ENCODE measurements at places on chromosomes 1 and 21.
A peak's percentile ranks its signal among the peaks of the same experiment; 100 is the strongest.

DNA sequence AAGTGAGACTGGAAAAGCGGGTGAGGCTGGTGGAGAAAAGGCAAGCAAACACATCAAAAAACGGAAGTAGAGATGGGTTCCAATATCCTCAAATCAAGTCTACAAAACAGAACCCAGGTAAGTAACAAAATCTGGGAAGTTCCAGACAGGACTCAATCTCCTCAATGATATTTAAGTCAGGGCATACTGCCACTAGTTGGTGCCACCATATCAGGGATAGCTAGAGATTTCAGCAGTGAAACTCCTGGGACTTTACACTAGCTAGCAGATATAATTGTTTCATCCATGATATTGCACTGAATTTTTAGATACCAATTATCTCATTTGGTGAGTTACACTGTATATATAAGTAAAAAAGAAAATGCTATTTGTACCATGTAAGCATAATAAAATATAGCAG lies 52.0 kb downstream of the EYA3 start:
- no peak for DNase-seq

DNA sequence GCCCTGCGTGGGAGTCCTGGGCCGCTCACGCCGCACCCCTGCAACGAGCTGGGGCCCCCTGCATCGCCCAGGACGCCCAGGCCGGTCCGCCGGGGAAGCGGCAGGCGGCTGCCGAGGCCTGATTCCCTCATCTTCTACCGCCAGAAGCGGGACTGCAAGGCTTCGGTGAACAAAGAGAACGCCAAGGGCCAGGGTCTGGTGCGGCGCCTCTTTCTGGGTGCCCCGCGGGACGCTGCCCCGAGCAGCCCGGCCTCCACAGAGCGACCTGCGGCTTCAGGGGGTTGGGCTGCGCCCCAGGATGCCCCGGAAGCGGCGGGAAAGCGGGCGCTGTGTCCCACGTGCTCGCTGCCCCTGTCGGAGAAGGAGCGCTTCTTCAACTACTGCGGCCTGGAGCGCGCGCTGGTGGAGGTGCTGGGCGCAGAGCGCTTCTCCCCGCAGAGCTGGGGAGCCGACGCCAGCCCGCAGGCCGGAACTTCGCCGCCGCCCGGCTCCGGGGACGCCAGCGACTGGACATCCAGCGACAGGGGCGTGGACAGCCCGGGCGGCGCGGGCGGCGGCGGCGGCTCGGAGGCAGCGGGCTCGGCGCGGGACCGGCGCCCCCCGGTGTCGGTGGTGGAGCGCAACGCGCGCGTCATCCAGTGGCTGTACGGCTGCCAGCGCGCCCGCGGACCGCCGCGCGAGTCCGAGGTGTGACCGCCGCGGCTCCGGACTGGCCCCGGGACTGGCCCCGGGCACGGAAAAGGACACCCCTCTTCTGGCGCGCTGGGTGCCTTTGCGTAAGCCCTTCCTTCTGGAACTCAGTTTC lies 2.7 kb downstream of the FAM110D start:
- DNase-seq: peak; percentile 24

DNA sequence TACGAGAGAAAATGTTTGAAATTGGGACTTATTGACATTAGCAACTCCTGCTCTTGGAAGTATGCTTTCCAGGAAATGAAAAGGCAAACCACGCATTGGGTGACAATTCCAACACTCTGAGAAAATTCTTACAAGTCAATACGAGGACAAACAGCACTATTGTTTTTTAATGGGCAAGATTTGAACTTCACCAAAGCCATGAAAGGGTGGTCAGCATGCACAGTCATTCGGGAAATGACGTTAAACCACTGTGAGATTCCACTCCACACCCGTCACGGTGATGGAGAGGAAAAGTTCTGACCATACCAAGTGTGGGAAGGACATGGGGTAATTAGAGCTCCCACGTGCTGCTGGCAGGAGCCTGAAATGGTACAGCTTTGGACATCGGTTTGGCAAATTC lies 12.2 kb upstream of the PRXL2B start:
- peak; percentile 19 for DNase-seq

- peak; percentile 39 for DNase-seq
Measured at GRCh38 chr1:71850936-71851335, 431.4 kb downstream of the NEGR1 start.

DNA sequence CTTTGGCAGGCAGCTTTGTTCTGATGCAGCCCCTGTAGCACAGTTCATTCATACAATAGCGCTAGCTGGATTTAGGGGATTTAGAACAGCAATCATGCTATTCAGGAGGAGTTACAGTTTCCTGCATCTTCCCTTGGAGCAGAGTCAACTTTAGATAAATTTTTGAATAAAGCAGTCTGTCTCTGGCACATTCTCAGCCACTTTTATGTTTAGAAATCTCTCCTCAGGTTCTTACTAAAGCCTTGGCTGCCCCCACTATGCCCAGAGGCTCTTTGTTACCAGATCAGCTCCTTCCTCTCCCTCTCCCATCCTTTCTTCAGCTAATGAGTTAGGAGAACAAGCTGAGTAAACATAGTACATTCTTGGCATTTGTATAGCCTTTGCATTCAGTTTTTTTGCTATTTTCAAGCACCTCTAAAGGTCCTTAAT lies 17.0 kb upstream of the PIGC start:
- DNase-seq: no peak

GRCh38 chr1:175208773-175209492 lies 16.4 kb upstream of the KIAA0040 start:
- no peak for DNase-seq

GRCh38 chr1:240462766-240463395 lies 149.1 kb downstream of the GREM2 start:
- DNase-seq: peak; percentile 41

- DNase-seq: no peak
Measured at GRCh38 chr1:30721341-30721793, 2.0 kb downstream of the MATN1 start.

- DNase-seq: no peak
Measured at GRCh38 chr1:185570962-185571361, 163.2 kb upstream of the HMCN1 start.

GRCh38 chr21:10616535-10616934 lies 95.2 kb downstream of the TPTE start:
- DNase-seq: no peak

- peak; percentile 64 for DNase-seq
Measured at GRCh38 chr1:115865704-115866380, 24.9 kb upstream of the NHLH2 start.

DNA sequence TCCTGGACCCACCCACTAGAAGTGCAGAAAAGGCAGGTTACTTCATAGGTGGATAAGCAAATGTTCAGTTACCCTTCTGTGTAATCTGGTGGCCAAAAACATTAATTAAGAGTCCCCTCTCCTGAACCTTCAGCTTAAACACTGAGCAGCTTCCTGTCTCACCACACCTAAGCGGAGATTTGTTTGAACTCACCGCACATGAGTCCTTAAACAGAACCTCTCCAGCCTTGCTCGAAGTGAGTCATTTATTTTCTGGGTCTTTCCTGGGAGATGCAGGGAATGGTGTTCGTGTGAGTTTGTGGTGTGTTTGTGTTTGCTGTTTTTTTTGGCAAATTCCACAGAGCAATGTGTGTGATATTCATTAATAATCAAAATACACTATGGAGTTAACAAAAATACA lies 7.6 kb upstream of the FNBP1L start:
- DNase-seq: no peak

GRCh38 chr1:65994223-65994622 lies 201.5 kb downstream of the PDE4B start:
- DNase-seq: no peak

GRCh38 chr1:13697738-13698137 lies 2.2 kb upstream of the PRDM2 start:
- no peak for DNase-seq

GRCh38 chr1:161017756-161018630 lies 3.0 kb downstream of the F11R start:
- DNase-seq: no peak

DNA sequence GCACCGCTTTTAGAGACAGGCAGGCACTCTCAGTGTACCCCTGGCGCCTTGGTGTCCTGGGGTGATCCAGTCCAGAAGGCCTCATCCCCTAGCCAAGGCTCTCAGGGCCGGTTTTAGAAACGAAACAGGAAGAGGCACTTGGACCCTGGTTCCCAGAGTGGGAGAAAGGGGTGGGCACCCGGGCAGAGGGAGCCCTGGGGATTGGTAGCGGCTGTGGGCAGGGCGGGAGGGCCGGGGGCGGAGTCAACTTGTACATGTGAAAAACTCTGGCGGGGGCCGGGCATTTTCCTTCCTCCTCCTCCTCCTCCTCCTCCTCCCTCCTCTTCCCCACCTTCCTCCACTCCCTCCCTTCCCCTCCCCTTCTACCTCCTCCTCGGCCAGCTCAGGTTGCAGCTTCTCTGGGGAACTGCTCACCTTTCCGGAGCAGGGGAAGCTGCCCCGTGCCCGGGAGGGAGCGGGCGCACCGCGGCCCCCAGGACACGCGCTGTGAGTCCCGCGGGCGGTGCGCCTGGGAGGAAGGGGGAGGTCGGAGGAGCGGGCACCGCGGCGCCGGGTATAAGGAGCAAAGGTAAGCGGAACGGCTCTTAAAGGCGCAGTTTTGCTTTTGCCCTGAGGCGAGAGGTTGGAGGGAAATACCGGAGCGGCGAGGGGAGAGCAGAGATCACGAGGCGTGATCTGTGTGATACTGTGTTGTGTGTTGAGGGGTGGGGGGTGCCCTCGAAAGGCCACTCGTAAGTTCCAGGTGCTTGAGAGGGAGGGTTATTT lies at the start of gene CDK18:
Gene CDK18 (plus strand): TSS at position 359 of the 765 bp plus-strand sequence. CDS start 18,499 bp downstream, outside the sequence.
- DNase-seq: no peak

GRCh38 chr1:203128431-203128715 lies 847 bp downstream of the ADORA1 start:
- DNase-seq: no peak

- no peak for DNase-seq
Measured at GRCh38 chr1:100335436-100335835, 16.9 kb upstream of the CDC14A start.

DNA sequence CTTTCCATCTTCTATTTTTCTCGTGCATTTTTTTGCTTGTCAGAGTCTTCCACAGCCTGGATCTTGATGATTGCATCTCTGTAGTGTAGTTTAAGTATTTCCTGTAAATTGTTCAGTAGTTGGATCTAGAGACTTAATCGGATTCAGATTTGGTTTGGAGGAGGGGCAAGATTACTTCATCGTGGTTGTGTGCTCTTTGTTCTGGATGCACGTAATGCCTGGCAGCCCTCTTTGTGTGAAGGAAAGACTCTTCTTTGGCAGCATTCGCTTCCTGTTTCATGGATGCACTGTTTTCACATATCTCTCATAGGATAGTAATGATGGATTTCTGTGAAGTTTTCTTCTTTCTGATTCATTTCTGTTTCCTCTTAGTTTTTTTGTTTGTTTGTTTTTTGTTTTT lies 14.2 kb downstream of the SEMA4A start:
- DNase-seq: no peak

- DNase-seq: no peak
Measured at GRCh38 chr1:154420961-154421924, 16.1 kb downstream of the IL6R start.

DNA sequence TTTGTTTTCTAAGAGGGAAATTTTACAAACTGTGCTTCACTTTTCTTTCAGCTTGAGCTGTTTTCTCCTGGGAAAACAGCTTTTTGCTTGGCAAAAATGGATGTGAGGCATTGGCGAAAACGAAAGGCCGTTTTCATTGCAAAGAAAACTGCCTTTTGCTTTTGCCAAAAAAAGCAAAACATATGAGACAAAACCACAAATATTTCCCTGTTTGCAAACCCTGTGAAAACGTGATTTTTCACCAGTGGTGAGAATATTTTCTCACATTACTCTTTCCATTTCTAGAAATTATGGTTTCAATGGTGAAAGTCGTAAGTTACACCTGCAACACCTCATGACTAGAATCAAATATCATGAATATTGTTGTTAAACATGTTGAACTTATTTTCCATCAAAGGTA lies 74.0 kb upstream of the ZBTB18 start:
- peak; percentile 51 for DNase-seq

DNA sequence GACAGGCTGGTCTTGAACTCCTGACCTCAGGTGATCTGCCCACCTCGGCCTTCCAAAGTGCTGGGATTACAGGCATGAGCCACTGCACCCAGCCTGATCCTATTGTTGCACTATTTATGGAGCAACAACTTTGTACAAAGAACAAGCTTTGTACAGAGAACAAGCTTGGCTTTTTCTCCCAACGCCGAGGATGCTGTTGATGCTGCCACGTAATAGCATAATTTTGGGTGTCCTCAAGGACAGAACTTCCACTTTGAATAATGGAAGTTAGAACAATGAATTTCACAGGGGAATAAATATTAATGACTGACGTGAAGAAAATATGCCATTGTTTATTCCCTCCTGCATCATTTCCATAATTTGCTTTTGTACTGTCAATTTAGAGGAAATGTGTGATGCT lies 12.8 kb upstream of the RBP7 start:
- no peak for DNase-seq

- no peak for DNase-seq
Measured at GRCh38 chr1:55624766-55625165, 409.6 kb upstream of the USP24 start.

GRCh38 chr1:110728388-110729001 lies 53.8 kb upstream of the KCNA3 start:
- DNase-seq: no peak

GRCh38 chr1:8198522-8198921 lies 119.4 kb upstream of the SLC45A1 start:
- no peak for DNase-seq

DNA sequence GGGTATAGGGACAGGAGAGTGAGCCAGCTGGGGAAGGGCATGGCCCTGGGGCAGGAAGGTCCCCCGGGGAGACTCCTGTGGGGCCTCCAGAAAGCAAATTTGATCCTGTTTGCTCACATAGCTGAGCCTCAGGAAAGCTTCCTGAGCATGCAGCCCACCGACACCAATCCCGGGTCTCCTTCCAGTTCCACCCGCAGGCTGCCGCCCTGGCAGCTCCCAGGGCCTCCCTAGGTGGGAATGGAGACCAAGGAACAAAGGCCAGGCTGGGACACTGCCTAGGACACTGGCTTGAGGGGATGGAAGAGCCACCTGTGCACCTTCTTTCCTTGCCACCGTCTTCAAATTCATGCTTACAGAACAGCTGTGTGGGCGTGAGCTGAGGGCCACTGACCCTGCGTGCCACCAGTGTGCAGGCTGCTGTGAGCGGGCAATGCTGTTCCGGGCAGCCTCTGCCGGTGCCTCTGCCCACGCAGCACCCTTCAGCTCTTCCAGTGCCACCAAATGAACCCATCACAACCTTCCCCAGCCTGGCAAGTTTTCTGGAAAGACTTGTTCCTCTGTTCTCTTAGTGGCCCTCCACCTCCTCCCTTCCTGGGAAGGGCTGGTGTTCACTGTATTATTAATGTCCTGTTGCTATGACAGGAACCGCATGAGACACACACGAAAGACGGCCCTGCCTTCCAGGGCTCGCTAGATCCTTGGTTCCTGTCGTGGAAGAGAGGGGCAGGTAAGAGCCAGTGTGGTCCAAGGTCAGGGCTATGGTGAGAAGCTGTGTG lies 53.6 kb downstream of the ACBD3 start:
- no peak for DNase-seq

GRCh38 chr1:209802780-209803152 lies 3.2 kb downstream of the IRF6 start:
- no peak for DNase-seq

- peak; percentile 17 for DNase-seq
Measured at GRCh38 chr1:231695439-231696255, 69.1 kb downstream of the DISC1 start.

GRCh38 chr1:109954041-109954512 lies 30.5 kb upstream of the AHCYL1 start:
- DNase-seq: no peak

- no peak for DNase-seq
Measured at GRCh38 chr1:17156108-17156507, 36.9 kb upstream of the PADI2 start.

GRCh38 chr1:89735479-89735878 lies 85.4 kb upstream of the LRRC8D start:
- DNase-seq: no peak

- DNase-seq: no peak
Measured at GRCh38 chr1:125064481-125064880, 3879.7 kb downstream of the SRGAP2C start.

Measured in LHCN-M2 (cell line).